ENCODE measurements at places on chromosomes 1 and 21.

- no peak for DNase-seq
Observed at GRCh38 chr1:58896246-58897183, 112.7 kb upstream of the JUN start.

- no peak for DNase-seq
Observed at GRCh38 chr1:20207546-20207945, 21.2 kb upstream of the PLA2G2C start.

DNA sequence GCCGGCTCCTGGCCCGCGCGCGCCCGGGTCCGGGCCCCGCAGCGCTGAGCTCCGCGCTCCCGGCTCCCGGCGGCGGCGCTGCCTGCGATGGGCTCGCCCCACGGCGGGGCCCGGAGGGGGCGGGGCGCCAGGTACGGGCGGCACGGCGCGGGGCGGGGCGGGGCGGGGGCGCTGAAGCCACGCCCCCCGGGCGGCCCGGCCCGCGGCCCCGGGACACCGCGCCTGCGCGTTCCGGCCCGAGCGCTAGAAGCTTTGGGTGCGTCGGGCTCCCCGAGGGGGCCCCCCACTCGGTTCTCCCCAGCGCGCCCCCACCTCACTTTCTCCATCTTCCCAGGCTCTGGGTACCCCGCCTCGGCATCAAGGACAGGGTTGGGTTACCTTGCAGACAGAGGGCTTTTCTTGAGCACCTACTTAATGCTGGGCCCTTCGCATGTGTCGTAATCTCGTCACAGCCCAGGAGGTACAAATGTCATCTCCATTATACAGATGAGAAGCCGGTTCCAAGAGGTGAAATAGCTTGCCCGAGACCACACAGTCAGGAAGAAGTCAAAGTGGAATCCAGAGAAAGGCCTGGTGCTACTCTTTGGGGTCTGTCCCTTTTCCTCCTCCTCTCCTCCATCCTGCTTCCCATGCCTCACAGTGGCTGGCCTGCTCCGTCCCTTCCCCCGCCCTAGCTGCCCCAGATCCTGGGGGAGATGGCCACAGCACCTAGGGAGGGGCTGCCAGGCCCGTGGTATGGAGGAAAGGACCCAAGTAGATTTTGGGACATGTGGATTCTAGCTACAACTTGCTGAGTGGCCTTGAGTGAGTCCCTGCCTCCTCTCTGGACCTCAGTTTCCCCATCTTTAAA is 46.5 kb downstream of the RAP1GAP start:
- no peak for DNase-seq

DNA sequence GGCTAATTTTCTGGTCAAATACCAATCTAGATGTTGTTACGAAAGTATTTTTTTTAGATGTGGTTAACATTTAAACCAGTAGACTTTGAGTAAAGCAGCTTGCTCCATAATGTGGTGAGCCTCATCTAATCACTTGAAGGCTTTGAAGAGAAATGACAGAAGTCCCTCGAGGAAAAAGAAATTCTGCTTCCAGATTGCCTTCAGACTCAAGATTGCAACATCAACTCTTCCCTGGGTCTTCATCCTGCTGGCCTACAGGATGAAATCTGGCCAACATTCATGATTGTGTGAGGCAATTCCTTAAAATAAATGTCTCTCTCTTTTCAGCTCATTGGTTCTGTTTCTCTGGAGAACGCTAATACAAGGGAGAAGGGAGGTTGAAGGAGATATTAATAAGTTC is 32.5 kb upstream of the SSX2IP start:
- peak; percentile 83 for DNase-seq

DNA sequence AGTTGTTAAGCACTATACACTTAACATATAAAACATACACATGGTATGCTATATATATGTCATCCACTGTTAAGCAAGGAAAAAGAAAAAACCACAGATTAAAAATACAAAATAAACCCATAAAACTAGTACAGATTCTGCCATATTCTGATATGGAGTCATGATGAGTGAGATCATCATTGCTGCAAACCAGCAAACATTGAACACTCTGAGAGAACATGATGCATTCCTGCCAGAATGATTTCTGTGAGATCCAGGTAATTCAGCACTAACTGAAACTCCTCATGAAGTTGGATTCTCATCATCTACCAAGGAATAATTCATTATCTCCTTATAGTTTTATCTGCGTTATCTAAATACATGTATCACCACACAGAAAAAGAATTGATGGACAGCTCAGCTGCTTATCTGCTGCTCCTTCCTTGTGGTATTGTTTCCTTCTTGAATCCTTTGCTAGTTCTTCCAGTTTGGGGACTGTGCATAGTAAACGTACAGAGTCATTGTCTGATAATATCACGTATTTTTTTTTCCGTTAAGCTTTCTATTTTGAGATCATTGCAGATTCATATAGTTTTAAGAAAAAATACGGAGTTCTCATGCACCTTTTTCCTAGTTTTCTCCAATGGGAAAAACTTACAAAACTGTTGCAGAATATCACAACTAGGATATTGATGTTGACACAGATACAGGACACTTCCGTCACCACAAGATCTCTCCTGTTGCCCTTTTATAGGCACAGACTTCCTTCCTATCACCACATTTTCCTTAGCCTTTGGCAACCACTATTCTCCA is 9.3 kb downstream of the RAB4A start:
- no peak for DNase-seq

DNA sequence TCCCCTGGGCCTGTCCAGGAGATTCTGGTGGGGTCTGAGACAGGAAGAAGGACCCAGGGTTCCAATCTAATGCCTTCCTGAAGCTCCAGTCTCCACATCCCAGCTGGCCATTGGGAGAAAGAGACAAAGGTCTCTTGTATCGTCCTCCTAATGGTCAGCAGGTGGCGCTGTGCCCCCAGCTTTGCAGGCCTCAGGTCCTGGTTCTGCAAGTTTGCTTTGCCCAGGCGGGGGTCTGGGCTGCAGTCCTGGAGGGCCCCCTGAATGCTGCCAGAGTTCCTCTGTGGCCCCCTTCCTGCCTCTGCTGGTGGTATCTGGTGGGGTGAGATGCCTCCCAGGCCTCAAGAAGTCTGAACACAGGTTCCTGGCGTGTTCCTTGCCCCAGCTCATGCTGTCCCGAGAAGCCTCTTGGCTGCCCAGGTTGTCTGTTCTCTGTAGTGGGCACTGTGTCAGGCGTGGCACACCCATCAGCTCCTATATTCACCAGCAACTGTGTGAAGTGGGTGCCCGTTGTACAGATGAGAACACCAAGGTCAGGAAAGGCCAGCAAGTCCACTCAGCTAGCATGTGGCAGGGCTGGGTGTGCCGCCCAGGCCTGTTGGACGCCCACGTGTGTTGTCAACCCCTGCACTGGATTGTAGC is 33.8 kb upstream of the CSF3R start:
- peak; percentile 51 for DNase-seq

DNA sequence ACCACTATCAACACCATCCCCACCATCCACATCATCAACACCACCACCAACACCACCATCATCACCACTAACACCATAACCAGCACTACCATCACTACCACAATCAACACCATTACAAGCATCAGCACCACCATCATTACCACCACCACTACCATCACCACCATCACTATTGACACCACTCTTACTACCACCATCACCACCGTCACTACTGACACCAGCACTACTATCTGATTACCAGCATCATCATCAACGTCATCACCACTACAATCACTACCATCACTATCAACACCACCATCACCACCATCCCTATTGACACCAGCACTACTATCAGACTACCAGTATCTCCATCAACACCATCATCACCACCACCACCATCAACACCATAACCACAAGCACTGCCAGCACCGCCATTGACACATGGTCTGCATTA is 106.1 kb upstream of the RUNX3 start:
- DNase-seq = no peak

DNA sequence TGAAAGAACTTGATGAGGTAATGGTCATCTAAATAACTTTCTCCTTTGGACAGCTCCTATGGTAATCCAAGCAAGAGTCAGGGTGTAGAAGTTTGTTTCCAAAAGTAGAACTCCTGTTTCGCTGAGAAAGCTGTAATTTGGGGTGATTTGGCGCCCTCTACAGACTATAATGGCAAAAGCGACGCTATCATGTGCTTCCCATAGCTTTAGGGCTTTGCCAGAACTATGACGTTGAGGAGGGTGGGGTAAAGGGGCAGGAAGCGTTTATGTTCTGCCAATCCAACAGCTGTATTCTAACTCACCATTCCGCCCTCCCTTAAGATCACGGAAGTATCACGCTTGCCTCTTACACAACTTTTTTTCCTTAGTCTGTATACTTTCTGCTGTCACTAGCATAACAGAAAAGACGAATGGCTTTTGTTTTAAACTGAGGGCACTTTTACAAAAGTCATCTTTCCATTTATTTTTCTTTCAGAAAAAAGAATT is at the start of gene FMO4:
TSS of gene FMO4 (plus strand) at position 349 of the 486 bp plus-strand sequence. CDS start 5,643 bp downstream, outside the sequence.
- DNase-seq = peak; percentile 99

- peak; percentile 74 for DNase-seq
Observed at GRCh38 chr21:36320421-36321324, 676 bp downstream of the MORC3 start.

DNA sequence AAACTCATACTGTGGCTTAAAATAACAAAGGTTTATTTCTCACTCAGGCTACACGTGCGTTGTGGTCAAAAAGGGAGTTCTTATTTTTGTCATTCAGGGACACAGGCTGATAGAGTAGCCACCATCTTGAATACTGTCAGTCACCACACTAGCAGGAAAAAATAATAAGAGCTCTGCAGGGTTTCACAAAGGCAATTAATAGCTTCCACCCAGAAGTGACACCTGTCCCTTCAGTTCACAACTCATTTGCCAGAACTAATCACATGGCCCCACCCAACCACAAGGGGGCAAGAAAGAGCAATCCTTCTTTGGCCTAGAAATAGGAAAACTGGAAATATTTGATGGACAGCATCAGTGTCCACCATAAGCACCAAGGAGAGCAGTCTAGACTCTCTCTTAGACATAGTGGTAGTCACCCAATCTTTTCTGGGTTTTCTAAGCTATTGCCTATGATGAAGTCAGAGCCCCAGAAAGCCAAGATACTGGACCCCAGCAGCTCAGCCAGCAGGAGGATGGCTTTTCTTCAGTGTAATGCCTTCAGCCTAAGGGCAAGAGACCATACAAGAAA is 8.2 kb downstream of the HAPLN2 start:
- DNase-seq = peak; percentile 47

DNA sequence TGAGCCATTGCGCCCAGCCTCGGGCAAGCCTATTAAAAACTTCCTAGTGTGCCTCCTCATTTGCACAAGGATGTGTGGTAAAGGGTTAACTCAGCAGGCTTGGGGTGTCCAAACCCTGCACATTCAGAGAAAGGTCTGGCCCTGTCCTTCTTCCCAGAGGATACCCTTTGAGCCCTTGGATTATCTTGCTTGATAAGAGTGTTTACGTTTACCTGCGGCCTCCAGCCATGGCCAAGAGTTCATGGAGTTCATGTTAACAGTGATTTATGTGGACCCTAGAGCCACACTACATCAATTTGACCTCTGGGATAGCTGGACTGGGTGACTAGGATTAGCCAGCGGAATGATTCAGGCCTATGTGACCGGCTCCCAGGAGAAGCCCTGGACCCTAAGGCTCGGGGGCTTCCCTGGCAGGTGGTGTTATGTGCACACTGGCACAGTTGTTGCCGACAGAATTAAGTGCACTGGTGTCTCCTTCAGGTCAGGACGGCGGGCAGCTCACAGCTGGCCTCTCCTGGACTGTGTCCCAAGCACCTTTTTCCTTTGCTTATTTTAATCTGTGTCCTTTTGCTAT is 7.7 kb upstream of the TCP10L start:
- no peak for DNase-seq

GRCh38 chr1:24849672-24850295 is 80.3 kb downstream of the RUNX3 start:
- peak; percentile 51 for DNase-seq

DNA sequence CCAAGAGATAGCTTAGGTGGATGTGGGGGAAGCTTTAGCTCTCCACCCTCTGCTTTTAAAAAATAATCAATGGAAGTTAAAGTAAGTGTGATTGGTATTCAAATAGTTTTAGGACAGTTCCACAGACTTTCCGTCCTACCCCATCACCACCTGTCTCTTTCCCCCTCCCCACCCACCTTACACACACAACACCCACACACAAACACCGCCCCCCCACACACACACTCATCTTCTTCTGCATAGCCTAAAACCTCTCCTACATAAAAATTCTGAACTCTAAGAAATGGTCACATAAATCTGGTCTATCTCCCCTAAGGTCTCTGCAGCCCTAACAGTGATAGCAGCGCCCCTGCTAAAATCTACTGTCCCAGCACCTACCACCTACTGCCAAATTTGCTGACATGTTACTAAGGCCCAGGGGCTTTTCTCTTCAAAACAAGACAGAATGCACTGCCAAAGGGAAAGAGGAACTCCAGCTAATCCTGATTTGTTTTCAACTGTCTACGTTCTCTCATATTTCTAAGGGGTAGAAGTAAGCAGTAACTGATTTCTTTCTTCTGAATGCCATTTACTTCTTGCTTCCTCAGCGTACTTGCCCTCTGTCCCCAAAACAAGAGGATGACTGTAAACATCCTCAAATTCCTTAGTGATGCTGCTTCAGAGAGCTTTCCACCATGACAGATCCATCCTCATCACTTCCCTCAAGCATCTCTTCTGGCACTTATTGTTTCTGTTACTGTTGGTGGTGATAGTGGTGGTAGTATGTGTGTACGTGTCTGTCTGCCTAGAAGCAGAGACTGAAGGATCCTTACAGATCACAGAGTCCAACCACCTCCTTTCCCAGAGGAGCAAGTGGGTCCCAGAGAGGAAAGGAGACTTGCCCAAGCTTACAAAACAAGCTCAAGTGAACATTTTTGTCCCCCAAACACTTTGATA is 56.8 kb downstream of the LUZP1 start:
- no peak for DNase-seq

DNA sequence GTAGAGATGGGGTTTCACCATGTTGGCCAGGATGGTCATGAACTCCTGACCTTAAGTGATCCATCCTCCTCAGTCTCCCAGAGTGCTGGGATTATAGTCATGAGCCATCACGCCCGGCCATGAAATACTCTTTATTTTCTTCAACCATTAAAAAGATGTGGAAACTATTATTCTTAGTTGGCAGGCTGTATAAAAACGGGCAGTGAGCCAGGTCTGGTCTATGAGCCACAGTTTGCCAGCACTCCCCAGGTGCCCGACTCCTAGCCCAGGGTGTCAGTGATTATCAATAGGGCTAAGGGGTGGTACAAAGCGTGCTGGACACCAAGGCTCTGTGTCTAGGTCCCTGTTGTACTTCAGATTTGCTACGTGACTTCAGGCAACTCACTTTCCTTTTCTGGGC is 3.7 kb upstream of the TMEM61 start:
- no peak for DNase-seq

DNA sequence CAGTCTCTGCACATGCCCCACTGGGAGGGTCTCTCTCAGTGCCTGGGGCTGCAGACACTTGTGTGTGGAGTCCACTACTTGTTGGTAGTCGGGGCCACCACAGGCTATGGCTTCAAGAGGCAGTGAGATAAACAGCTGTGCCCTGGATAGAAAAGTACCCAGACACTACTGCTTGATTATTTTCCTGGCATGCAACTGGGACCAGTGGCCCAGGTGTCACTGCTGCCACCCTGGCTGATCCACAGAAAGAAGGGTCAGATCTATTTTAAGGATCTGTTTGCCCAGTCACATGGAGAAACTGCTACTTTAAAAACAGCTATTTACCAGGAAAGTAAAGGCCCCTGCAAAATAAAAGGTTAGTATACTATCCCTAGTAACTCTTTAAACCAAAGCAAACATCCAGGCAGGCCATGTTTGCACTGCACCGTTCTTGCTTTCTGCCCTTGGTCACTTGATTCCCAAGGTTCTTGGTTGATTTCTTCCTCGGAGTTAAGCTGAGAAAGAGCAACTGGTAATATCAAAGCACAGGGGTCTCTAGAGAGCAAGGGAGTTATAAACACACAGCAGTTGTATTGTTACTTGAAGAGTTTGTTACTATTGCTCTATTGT is 99.9 kb downstream of the GLUL start:
- no peak for DNase-seq

- DNase-seq = no peak
Observed at GRCh38 chr1:232305050-232305449, 324.9 kb downstream of the SIPA1L2 start.
